ENCODE measurements at places on chromosomes 13 and 19.

DNA sequence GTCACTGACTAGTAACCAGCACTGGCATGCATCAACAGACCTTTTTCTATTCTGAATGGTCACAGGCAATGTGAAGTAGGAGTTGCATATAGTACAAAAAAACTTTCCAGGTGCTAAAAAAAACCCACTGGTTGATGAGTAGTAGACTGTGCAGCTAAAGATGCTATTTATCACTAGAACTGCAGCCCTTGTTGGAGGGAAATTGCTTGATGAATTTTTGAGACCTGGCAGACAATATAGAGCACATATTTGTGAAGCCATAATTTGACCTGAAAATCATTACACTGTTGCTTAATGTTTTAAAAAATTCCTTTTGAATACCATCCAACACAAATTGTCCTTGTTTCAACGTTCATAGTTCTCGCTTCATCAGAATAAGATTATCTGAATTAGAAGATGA is 441.0 kb downstream of the KLF12 start:
- DNase-seq = no peak

DNA sequence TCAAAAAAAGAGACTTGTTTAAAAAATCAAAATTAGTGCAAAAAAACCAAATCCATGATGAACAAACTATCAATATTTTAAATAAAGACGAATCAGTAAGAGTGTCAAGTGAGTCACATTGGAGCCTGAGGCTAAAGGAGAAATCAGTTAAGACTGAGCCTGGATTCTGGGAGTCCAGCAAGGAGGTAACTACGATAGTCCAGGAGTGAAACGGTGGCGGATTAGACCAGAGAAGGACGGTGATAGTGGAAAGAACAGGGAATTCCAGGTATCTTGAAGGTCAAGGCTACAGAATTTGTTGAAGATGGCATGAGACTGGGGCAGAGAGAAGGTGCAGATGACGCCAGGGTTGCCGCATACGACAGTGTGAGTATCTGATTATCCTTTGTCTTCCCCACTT is 7.0 kb upstream of the NPAS1 start:
- DNase-seq = no peak

GRCh38 chr13:110580800-110581199 is 19.3 kb upstream of the RAB20 start:
- DNase-seq = no peak

- DNase-seq = no peak
Measured at GRCh38 chr13:89897681-89898080, 1449.8 kb upstream of the MIR17HG start.

- no peak for DNase-seq
Measured at GRCh38 chr13:74561155-74561554, 427.0 kb upstream of the KLF12 start.

DNA sequence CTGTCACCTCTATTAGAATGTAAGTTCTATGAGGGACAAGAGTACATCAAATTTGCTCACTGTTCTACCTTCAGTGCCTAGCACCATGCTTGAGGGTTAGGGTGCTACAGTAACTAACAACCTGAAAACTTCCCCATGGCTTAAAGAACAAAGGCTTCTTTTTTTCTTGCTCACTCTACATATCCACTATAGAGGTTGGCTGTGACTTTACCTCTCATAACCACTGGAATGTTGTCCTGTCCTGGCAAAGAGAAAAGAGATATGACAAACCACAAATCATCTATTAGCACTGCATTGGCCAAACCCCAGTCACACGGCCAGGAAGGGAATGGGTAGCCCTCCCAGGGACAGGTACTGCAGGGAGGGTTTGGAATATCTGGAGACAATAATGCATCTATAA is 23.2 kb upstream of the ACOD1 start:
- DNase-seq = no peak

- no peak for DNase-seq
Measured at GRCh38 chr13:74306496-74306895, 172.3 kb upstream of the KLF12 start.

GRCh38 chr19:30733826-30734550 is 361.8 kb downstream of the ZNF536 start:
- DNase-seq = no peak

DNA sequence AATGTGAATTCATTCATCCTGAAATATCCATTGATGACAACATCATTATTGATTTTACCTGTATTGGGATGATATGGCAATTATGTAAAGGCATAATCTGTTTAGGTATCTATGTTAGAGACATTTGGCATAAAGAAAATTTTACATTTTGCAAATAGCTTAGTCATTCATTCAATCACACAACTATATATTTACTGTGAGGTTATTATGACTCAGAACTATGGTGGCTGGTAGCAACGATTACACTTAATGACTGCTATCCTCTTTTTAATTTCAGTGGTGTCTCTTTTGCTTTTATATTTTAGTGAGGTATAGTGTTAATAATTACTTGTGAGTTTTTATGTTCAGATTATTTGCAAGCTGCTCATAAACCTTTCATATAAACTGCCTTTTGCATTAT is 955.9 kb downstream of the SLITRK6 start:
- DNase-seq = no peak

- DNase-seq = no peak
Measured at GRCh38 chr13:110965038-110965754, 50.3 kb upstream of the ANKRD10 start.

DNA sequence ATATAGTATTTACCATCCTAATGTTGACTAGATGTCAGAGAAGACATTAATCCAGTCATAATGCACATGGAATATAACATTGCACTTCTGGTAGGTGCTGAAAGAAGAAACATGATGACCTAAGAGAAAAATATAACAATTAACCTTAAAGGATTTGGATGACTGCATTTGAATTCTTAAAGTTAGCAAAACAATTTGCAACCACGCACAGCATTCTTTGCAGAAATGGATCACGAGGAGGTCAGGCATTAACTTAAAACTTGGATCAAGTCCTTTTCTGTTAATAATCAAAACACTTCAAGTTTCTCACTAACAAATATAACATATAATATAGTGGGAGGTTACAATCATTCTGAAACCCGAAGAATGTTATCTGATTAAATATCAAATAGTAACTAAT is 525.0 kb upstream of the SLITRK6 start:
- no peak for DNase-seq

DNA sequence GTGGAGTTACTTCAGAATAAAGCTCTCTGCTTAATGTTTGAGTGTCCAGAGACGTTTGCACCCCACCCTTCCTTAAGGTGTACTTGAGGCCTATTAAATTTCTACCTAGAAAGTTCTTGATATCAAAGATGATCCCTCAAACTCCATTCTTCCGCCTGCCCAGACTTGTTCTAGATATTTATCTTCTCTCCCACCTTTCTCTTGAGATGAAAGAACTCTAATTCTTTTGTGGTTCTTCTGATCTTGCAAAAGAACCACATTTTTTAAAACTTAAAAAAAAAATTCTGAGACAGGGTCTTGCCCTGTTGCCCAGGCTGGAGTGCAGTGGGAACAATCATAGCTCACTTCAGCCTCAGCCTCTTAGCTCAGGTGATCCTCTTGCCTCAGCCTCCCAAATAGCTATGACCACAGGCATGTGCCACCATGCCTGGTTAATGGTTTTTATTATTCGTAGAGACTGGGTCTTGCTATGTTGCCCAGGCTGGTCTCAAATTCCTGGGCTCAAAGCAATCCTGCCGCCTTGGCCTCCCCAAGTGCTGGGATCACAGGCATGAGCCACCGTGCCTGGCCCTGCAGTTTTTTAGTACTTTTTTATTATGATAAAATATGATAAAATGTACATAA is 94.3 kb downstream of the SIPA1L3 start:
- no peak for DNase-seq

Data from esophagus squamous epithelium (tissue), 5 donors.